DMS 273 treated with DMSO at 0.1 percent for 48 hours (cell line): ENCODE measurements at places on chromosomes 5 and 9.

- DNase-seq: no peak
These were observed 1.1 kb downstream of the TIGD6 start for GRCh38 chr5:149999359-149999758.

GRCh38 chr5:76219636-76220035 is 136.5 kb downstream of the SV2C start:
- no peak for DNase-seq

- no peak for DNase-seq
These were observed 101.5 kb downstream of the PLCXD3 start for GRCh38 chr5:41408676-41409443.

DNA sequence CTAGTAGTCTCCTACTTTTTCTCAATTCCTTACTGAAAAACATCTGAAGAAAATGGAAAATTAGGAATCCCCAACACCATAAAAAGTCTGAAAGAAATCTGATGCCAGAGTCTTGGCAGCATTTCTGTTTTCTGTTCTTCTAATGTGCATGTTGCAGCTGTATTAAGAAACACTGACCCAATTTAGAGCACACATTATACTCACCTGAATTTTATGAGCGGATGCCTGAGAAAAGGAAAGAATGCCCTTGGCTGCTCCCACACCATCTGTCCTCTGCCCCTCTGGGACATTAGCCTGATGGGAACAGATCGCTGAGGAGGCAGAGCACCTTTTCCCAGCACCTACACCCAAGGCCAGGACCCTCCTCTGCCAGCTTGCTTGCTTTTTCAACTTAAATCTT is 14.1 kb upstream of the ANP32B start:
- DNase-seq: peak; percentile 32

DNA sequence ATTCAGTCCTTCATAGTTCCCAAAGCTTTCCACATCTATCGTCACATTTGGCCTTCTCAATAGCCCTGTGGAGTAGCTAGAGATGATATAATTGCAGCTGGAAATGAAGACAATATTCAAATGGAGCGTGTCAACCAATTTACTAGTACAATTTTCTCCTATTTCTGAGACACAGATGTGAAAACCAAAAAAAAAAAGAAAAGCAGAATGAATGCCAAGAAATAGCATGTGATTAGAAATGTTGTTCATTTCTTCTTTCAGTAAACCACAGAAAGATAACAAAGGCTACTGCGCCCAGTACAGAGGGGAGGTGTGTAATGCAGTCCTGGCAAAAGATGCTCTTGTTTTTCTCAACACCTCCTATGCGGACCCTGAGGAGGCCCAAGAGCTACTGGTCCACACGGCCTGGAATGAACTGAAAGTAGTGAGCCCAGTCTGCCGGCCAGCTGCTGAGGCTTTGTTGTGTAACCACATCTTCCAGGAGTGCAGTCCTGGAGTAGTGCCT is 99.0 kb downstream of the MUSK start:
- DNase-seq: no peak

DNA sequence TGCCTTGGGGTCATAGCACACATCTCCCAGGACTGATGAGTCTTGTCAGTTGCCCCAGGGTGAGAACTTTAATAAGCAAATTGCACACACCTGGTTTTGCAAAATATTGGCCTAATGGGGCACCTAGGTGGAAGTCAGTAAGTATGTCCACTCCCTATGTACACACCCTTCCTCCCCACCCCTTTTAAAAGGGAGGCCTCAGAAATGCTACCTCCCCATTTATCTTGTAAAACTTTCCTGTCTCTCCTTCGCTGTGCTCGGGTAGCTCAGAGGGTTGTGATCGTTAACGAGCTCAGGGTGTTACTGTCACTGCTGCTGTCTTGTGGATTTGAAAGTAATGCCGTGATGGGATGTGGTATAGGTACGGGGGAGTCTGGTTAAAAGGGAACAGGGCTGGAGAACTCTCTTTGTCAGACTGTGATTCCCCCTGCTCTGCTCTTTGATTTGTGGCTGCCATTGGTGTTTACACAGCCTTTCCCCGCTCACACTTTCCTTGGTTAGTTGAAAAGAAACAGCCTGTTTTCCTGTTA is 26.2 kb downstream of the ZNF462 start:
- no peak for DNase-seq

DNA sequence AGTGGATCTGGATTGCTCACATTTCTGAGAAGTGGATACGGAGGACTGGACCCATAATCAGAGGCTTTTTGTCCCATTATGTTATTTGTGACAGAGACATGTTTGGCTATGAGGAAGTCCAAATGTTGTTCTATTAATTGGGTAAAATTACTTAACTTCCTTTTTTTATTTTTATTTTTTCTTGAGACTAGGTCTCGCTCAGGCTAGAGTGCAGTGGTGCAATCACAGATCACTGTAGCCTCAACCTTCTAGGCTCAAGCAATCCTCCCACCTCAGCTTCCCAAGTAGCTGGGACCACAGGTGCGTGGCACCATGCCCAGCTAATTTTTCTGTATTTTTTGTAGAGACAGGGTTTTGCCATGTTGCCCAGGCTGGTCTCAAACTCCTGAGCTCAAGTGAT is 11.9 kb upstream of the PGGT1B start:
- DNase-seq: no peak

DNA sequence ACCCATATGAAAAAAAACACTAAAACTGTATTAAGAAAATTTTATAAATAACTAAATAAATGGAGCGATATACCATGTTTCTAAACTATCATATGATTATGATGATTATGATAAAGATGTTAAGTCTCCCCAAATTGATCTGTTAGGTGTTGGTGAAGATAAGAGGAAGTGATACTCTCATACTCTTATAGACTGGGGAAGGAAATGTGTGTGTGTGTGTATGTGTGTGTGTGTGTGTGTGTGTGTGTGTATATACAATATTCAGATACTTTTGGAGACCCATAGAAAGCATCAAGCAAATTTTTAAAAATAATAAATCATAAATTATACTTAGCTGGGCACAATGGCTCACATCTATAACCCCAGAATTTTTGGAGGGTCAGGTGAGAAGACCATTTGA is 62.9 kb downstream of the TMEM232 start:
- no peak for DNase-seq

DNA sequence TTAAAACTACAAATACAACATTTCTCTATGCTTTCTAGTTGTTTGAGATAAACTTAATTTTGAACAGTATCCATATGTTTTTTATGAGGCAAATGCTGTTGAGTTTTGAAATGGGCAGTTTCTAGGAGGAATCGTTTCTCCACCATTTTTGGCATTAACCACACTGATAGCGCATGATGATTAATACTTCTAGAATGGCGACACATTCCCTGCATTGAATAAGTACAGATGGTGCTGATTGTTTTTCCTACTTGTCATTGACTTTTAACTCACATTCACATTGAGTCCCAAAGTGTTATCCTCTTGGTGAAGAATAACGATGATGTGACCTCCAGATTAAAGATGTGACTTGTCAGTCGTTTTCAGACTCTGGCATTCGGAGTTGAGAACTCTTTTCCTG is 6.5 kb upstream of the CCDC192 start:
- no peak for DNase-seq

DNA sequence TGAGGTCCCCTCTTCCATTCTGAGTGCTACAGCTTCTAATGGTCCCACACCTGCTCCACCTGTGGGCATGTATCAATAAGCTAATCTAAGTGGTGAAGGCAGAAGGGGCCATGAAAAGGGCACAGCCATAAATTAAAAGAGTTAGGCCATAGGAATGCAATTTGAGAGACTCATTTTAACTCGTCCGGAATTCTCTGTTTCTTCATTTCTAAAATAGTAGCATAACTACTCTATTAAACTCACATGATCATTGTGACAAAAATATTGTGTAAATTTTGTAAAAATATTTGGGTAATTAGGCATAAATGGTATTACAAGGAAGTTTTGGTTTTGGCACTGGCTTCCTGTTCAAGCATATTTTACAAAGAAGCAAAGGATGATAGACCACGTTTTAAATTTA is 103.1 kb upstream of the TXNDC8 start:
- no peak for DNase-seq

- DNase-seq: no peak
These were observed 137.6 kb downstream of the CRB2 start for GRCh38 chr9:123493627-123494026.

- no peak for DNase-seq
These were observed 323.2 kb upstream of the CCNH start for GRCh38 chr5:87735923-87736322.

GRCh38 chr9:6598249-6598725 is 47.2 kb downstream of the GLDC start:
- DNase-seq: no peak

DNA sequence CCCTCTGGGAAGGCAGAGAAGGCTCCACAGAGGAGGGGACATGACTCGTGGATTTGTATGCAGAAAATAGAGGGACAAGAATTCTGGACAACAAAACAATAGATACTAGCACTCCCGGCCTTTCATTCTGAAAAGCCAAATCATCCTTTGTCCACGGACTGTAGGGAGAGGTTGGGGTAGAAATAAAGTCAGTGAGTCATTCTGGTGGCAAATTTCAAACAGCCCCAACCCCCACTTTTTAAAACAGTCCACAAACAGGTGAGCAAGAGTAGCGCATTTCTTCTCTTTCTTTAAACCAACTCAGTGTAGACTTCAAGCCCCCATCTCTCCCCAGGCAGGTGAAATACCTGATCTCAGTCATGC is 56.1 kb downstream of the PTPDC1 start:
- no peak for DNase-seq

GRCh38 chr5:34676416-34676815 is 20.3 kb downstream of the RAI14 start:
- DNase-seq: no peak

DNA sequence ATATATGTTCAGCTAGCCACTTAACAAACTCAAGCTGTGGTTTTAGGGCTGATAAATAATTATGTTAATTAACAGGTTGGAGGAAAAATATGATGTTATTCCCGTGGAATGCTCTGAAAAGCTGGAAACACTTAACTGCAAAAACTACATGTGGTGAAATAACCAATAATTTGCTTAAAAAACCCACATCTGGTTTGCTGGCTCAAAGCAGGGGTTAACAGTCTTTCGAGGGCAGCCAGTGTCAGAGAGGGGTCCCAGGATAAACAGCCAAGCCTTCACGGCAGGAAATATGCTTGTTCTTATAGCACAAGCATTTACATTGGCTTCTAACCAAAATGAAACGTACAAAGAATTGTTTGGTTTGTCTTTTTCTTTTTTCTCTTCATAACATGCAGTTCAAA is 254.0 kb upstream of the GAS1 start:
- DNase-seq: no peak

DNA sequence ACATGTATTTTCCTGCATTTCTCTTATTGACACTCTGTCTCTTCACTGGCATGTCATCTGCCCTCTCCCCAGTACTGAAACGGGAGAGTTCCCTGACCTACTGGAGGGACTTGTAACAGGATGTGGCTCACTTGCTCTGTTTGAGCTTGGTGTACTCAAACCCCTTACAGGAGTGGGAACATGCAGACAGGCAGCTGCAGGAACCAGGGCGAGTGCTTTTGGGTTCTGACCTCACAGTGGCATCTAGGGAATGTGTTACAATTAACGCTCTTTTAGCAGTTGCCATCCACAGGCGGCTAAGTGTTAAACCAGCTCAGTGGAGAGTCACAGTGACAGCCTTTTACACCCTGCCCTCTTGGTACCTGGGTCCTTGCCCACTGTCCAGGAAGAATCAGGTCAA is 300.3 kb upstream of the GRAMD2B start:
- no peak for DNase-seq

- no peak for DNase-seq
These were observed 35.9 kb downstream of the SUB1 start for GRCh38 chr5:32621256-32621655.

DNA sequence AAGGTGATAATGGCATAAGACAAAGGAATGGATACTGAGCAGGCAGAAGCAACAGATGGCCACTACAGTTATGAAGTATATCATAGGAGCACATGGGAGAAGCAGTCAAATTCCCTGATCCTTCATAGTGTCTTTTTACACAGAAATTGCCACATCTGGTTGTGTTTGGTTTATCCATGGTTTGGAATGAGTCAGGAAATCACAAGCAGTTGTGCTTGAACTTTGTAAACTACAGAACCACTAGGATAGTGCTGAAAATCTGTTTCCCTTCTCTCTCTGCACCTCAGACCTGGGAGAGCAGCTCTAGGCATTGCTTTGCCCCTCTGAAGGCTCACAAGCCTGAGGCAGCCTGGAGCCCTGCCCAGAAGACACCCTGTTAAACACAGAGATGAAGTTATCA is 134.0 kb downstream of the DMRT2 start:
- no peak for DNase-seq

DNA sequence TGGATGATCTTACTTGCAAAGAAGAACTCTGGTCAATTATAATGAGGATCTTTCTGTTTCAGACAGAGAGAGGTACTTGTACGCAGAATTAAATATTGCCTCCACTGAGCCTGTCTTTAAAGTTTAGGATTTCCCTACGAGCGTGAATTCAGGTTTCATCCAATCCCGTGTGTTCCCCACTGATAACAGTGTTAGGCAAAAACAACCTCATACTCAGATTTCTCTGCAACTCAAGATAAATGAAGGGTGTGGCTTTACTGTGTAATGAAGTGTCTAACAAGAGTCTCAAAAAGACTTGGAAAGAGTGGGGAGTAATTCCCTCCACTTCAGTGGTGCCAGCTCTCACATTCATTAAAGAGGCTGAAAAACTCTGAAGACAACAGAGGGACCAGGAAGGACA is 53.2 kb upstream of the ACO1 start:
- no peak for DNase-seq

DNA sequence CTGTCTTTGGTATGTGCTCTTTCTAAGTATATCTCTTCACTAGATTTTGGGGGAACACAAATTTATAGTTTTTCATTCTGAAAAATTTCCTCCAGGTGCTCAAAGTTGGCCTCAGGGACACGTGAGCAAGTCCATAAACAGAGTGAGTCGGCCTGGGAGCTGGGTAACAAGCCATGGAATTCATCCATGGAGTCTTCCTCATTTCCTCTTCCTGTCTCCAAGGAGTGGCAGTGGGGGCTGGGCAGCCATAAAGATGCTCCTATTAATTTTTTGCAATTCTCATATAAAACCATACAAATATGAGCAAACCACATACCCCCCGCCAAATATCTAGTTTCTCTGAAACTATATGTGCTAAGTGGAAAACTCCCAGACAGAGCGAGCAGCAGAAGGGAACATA is 136.6 kb upstream of the OTULINL start:
- no peak for DNase-seq

GRCh38 chr5:107359033-107359915 is 311.5 kb downstream of the EFNA5 start:
- no peak for DNase-seq

DNA sequence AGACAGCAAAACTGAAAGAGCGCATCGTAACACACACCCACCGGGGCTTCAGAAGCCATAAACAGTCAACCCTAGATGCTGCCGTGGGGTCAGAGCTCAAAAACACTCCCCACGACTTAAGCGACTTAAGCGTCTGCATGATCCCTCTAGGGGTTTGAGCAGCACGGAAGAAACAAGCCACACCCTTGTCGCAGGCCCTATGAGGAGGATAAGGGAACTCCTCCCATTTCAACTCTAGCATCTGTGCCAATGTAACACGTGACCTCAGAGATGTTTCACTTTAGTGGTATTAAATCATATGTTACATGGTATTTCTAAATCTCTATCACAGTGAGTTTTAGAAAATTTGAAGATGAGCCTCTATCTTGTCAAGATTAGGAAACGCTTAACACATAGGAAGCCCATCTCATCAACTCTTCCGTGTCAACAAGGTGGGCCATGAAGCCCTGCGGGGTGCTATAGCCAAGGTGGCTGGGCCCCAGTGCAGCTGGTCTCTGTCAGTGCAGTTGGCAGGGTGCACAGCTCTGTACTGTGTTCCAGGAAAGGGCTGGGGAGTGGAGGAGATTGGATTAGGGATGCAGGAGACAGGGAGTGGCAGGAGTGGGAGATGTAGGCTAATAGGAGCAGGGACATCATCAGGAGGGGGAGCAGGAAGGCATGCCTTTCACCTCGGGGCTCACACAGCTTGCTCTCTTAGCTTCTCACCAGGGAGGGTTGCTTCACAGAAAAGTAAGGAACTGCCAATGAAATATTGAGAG is 33.1 kb downstream of the ZCCHC9 start:
- no peak for DNase-seq
